AML-193 (cell line): ENCODE measurements at places on chromosomes 12 and 14.

DNA sequence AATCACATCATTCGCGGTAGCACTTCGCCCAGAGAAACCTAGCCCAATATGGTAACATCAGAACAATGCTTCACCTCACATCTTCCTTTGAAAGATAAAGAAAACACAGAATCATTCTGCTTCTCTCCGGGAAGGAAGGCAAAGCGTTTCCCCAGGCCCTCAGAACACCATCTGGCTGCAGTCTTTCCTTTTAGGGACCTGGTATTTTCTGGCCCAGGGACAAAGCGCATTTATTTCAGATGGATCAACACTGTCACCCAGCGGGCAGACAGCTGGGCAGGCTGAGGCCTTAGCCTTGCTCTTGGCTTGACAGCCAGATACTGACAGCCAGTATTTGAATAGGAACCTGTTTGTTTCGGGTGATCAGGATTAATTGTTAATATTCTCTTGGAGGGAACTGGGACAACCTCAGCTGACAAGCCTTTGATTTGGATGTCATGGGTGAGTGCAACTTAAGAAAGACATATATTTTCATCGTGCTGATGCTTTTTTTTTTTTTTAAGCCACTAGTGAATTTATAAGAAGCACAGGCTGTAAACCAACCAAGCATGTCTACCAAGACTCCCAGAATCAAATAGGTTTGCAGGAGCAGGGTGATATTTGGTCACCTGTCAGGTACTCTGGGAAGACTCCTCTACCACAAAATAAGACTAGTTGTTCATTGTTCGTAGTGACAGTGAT is 118.9 kb downstream of the VEZT start:
- no peak for DNase-seq

- no peak for DNase-seq
Observed at GRCh38 chr14:63100552-63100951, 55.3 kb upstream of the KCNH5 start.

GRCh38 chr12:64268409-64268808 is 46.3 kb upstream of the KICS2 start:
- DNase-seq: no peak

- DNase-seq: no peak
Observed at GRCh38 chr14:52553002-52553670, 500 bp downstream of the GPR137C start.

DNA sequence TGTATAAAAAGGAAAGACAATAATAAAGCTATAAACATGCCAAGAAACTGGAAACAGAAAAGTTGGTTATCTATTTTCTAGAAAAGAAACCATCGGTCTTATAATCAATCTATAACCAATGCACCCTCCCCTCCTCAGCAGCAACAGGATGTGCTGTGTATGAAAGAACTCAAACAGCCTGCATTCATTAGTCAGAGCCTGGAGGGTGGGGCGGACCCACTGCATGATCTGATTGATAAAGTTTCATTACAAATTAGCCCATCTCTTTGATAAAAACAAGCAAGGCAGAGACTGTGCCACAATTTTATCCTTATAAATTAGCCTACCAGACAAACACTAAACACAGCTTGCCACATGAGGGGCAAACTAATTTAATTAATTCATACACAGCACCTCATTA is 448.1 kb downstream of the BCAT1 start:
- no peak for DNase-seq

- no peak for DNase-seq
Observed at GRCh38 chr14:39912192-39913100, 480.2 kb upstream of the FBXO33 start.

DNA sequence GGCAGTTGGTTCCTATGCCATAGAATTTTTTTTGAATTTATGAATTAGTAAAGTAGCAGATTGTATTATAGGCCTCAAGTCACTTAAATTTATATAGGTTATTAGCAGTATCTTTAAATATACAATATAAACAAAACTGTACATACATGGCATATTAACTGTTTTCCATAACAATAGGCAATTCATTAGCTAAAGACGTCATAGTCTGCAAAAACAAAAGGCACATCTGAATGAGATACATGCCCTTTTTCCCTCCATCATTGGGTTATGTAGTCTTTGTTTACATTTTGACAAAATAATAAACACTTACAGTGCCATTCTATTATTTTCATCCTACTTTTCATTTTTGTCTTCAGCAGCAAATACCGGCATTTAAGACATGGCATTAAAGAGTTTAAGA is 1.1 kb upstream of the VCPKMT start:
- no peak for DNase-seq

- DNase-seq: no peak
Observed at GRCh38 chr12:107393043-107393717, 292.4 kb upstream of the PWP1 start.

DNA sequence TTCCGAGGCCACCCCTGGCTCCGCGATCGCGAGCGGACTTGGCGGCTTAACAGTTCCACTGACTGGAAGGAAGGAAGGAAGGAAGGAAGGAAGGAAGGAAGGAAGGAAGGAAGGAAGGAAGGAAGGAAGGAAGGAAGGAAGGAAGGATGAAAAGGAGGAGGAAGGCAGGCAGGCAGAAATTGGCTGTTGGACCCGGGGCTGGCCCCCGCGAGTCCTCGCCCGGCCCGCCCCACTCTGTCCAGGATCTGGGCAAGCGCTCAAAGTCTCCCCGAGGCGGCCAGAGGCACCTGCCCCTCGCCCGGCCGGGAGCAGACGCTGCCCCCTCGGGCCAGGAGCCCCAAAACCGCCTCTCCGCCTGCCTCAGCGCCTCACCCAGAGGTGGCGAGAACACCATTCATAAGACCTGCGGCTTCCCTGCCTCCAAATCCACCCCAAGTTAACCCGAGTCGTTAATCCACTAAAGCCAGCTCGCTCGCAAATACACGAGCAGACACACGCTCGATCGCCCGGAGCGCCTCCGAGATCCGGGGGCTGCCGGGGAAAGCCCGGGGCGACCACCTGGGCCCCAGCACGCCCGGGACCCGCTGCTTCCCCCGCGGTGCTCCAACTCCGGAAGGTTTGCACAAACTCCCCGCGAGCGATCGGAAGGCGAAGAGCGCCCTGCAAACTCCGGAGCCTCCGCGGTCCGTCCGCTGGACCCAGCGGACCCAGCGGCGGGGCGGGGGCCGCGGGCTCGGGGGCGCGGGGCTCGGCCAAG is 844 bp downstream of the DPF3 start:
- no peak for DNase-seq

DNA sequence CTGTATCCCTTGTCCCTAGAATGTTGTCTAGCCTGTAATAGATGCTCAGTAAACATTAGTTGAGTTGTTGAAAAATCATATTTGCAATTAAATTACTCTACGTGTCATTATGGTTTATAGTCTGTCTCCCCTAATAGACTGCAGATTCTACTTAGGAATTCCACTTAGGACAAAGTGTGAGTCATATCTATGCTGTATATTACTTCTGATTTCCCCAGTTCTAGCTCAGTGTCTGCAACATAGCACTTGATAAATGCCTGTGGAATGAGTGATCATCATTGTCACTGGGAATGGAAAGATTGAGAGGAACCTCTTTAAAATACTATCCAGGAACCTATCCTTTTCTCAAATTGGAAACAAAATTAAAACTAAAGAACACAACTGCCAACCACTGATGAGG is 99.3 kb downstream of the TBX5 start:
- DNase-seq: no peak

DNA sequence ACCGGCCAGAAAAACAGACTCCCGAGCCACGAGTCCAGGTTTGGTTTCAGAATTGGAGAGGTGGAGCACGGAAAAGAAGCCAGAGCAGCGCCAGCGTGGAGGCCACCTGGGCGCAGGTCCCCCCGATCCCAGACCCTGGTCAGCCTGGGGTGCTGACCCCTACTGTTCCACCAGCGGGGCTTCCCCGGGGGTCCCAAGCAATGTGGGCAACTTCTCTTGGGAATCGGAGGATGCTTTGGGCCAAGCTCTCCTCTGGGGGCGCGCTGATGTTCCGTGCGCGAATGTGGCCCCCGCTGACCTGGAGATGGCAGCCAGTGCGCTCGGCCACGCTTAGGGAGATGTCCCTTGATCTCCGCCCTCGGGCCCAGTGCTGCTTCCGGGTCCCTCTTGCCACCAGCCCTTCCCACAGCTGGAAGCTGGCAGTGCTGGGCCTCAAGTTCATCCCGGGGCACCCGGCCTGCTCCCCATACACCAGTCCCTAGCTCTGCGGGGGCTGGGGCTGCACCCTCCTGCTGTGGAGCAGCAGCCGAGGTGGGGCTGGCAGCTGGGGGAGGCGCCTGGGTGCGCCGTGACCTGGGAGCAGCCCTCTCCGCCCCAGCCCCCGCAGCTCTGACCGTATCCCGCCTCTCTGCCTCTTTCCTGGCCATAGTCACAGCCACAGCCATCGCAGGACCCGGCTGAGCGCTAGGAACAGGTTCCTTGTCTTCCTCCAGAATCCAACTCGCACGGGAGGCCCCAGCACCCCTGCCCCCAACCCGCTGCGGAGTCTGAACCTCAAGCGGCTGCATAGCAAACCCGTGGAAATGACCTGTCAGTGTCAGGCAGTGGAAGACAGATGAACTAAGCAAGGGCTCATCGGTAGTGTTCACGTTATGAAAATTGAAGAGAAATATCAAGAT is 91.2 kb downstream of the RCOR1 start:
- no peak for DNase-seq
